ENCODE measurements at places on chromosomes 7 and 10.
A peak's percentile ranks its signal among the peaks of the same experiment; 100 is the strongest.

DNA sequence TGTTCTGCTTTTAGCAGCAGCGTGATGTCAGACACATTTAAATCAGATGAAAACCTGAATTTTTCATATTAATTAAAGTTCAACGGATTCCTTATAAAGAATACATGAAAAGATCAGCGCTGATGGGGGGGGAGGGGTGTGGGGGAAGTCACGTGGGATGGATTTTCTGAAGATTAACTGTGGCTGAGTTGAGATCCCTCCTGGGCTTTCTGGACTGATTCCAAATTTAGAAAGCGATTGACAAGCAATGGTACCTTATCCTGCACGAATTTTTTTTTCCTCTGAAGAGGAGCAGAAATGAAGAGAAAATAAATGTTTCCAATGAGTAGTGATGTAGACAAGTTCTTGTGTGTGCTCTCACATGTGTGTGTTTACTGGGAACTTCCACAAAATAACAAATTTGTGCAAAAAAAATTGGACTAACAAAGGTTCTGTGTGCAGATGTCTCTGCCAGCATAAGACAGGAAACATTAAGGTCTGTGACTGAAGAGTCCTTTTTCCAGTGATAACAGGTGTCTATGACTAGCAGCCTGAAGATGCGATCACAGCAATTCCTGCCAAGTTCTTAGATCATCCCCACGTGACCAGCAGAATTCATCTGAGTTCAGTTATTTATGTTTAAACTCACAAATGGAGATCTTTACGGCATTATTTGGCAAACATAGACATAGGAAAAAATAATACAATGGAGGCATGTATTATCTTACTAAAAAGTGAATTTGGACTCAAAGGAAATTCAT lies 585.2 kb upstream of the CELF2 start:
- no peak for DNase-seq

DNA sequence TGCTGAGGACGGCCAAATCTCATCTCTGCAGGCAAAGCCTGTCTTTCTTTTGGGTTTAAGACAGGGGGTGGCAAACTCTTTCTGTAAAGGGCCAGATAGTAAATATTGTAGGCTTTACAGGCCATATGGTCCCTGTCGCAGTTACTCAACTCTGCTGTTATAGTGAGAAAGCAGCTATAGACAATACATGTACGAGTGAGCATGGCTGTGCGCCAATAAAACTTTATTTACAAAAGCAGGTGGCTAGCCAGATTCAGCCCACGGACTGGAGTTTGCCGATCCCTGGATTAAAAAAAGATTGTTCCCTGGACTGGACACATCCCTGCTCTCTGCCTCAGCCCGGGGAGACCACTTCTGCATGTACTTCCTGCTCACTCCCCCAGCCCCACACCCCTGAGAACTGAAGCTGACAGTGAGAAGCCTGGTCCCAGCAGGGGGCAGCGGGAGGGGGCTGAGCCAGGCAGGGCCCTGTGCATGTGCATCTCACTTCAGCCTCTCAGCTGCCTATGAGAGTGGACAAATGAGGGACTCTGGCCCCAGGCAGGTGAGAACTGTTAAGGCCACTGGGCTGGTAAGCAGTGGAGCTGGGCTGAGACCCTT lies 392.4 kb downstream of the PLXNA4 start:
- no peak for DNase-seq

DNA sequence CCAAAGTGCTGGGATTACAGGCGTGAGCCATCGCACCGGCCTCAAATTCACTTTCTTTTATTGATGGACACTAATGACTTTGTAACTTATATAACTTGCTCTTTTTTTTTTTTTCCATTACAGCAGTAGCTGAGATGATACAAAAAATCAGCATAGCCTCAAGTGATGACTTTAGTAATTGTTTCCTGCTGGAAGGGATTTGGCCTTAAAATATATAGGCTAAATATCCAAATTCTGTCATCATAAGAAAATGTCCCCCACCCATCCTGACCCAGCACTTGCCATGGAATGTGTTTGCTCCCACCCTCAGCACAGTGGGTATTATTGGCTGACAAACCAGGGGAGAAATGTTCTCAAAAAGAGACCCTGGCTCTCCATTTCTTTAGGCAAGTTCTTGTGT lies 1264.1 kb upstream of the AUTS2 start:
- DNase-seq, result no peak

DNA sequence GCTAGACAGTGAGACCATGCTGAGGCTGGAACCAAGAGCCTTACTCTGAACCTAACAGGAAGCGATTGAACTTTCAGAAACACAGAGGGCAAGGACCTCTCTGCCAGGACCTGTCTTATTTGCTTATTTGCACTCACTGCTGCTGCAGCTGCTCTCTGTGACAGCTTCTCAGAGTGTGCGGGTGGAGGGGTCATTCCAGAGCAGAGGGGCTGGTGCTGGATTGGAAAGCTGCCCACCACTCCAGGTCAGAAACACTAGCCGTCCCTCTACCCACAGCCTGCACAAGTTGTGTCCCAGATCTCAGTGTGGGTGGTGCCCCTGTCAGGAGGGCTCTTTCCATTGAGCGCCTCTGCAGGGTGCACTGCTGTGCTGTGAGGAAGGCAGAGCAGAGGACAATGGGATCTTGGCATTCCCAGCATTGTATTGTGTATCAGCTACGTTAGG lies 126.2 kb downstream of the CCNY start:
- peak; percentile 41 for DNase-seq

DNA sequence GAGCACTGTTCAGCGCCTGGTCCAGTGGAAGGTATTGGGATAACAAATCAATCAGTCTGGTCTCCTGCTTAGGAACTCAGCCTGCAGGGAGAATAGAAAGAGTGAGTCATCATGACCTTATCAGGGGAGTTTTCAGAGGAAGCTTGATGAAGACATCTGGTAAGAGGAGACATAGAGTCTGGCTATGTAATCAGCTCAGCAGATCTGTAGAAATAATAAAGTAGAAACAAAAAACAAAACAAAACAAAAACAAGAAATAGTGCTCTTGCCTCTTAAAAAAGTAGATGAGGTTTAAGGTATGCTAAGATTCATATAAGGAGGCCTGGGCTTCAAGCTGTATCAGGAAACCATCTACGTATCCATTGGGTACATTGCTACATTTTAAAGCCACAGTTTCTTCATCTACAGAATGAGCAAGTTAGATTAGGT lies 14.4 kb downstream of the TAS2R41 start:
- DNase-seq, result no peak

GRCh38 chr7:154503962-154504550 lies 451.9 kb downstream of the DPP6 start:
- no peak for DNase-seq

- DNase-seq, result no peak
Observed at GRCh38 chr7:39164887-39165286, 187.2 kb downstream of the POU6F2 start.

DNA sequence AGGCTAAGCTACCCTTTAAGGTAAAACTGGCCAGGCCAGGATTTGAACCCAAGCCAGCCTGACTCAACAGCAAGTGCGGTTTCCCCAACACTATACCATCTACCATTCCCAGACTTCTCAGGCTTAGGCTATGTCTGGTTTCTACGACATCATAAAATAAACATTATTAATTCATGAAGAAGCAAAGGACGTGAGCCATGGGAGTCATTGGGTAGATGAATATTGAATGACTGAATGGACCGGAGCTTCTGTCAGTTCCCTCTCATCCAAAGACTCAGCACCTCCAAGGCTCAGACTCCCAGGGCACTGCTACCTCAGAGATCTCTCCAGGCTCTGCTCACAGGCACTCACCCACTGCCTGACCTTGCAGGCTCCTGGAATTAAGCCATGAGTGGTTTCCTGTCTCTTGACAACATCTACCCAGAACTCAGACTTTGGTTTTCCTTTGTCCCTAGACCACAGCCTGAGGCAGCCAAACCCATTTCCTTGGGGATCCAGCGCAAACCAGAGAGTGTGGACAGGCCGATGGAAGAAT lies 64.6 kb upstream of the STEAP1B start:
- DNase-seq, result peak; percentile 35

DNA sequence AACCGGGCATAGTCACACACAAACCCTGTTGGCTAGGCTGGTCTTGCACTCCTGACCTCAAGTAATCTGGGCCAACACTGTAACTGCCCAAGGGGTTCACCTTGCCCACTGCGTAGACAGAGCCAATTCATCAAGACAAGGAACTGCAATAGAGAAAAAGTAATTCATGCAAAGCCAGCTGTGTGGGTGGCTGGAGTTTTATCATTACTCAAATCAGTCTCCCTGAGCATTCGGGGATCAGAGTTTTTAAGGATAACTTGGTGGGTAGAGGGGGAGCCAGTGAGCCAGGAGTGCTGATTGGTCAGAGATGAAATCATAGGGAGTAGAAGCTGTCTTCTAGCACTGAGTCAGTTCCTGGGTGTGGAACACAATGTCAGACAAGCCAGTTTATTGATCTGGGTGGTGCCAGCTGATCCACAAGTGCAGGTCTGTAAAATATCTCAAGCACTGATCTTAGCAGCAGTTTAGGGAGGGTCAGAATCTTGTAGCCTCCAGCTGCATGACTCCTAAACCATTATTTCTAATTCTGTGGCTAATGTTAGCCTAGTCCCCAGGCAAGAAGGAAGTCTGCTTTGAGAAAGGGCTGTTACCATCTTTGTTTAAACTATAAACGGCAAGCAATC lies 15.6 kb upstream of the FXYD4 start:
- DNase-seq, result no peak

DNA sequence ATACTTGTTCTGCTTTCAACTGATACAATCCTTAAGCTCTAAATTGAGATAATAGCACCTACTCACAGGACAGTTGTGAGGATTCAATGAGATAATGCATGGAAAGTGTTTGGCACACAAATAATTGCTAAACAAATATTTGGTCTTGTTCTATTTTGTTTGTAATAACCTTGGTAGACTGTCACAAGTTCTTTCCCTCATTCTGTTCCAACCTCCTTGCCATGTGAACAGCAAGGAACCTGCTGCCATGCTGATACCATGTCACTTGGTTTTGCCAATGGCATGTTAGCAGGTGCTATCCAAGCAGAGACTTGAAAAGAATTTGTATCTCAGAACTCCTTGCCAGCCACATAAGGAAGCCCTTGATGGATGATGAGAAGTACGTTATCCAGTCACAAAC lies 24.8 kb upstream of the TECTB start:
- no peak for DNase-seq

GRCh38 chr7:20816372-20816959 lies 29.8 kb upstream of the SP8 start:
- no peak for DNase-seq

GRCh38 chr10:110979611-110980010 lies 60.2 kb downstream of the SHOC2 start:
- DNase-seq, result no peak

- DNase-seq, result no peak
Observed at GRCh38 chr7:81776948-81777630, 7.2 kb upstream of the HGF start.

- no peak for DNase-seq
Observed at GRCh38 chr7:105164751-105165150, 150.7 kb downstream of the KMT2E start.

GRCh38 chr10:97154162-97154561 lies 31.6 kb downstream of the SLIT1 start:
- no peak for DNase-seq

- no peak for DNase-seq
Observed at GRCh38 chr7:11623093-11623678, 208.8 kb downstream of the THSD7A start.

DNA sequence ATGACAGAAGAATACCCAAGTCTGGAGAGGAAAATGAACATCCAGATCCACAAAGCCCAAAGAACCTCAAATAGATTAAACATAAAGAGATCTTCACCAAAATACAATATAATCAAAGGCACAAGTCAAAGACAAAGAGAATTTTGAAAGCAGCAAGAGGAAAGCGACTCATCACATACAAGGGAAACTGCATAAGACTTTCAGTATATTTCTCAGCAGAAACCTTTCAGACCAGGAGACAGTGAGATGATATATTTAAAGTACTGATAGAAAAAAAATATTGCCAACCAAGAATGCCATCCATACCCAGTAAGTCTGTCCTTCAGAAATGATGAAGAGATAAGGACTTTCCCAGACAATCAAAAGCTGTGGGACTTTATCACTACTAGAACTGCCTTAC lies 81.5 kb upstream of the GALNT17 start:
- no peak for DNase-seq

- no peak for DNase-seq
Observed at GRCh38 chr10:81838950-81839349, 36.0 kb upstream of the NRG3 start.

- no peak for DNase-seq
Observed at GRCh38 chr7:15813448-15813847, 127.0 kb upstream of the MEOX2 start.

DNA sequence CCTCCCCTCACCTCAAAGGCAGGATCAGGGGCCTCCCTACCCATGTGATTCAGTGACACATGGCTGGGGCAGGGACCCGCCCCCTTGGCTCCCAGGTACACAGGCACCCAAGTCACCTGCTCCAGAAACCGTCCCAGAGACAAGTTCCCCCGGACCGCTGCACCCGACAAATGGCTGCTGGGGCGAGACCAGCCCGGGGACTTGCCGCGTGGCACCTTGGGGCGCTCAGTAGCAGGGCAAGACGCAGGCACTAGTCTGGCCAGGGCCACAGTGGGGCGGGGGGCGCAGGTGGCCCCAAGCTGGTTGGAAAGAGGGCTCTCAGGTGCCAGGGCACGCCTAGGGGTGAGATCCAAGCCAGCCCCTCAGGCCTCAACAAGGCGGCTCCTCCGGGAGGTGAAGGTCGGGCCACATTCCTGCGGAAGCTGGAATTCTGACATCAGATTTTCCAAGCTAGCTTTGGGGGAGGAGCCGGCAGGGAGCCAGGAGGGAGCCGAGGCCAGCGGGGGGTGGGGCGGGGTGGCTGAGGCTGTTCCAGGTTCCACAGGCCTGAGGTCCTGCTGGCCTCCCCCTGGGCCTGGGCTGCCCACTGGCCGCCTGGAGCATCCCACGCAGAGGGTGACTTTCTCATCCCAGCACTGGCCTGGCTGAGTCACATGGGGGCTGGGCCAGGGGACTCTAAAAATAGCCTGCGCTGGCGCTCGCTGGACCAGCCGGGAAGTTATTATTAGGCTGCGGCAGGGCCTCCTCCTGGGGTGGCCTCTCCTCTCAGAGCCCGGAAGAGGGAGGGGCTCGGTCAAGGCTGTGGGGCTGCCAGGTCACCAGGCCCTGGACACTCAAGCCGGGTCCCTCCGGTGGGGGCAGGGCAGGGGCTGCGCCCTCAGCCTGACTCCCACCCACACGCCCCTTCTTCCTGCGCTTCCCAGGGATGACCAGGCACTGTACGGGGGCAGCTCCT lies 20.5 kb upstream of the INPP5A start:
- DNase-seq, result no peak

DNA sequence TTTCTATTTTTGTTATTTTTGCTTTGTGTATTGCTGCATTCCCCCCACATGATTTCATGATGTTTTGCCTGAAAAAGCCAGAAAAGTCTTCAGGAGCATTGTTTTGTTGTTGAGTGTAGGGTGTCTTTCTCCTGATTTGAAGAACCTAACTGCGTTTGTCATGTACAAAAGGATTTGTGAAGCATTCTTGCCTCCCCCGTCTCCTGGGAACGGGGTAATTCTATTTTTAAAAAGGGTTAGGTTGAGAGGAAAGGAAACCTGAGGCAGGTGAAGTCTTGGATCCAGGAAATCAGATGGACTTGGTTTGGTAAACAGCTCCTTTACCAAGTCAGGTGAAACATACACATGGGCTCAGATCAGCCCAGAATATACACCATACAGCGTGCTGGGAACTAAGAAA lies 26.0 kb upstream of the BTBD16 start:
- no peak for DNase-seq

GRCh38 chr7:80918399-80918798 lies 452 bp downstream of the SEMA3C start:
- DNase-seq, result no peak

- DNase-seq, result no peak
Observed at GRCh38 chr7:114414156-114415063, at the start of gene FOXP2. TSS of gene FOXP2 (plus strand) at chr7:114414815. CDS start at chr7:114426512, 11,697 bp downstream.

GRCh38 chr10:17734432-17735080 lies 17.4 kb upstream of the TMEM236 start:
- DNase-seq, result no peak
